ENCODE measurements at places on chromosomes 12 and 14. TPM values are rescaled to one million over a fixed set of nuclear protein-coding genes. Genes with fewer than 3 reads are reported as not detected.

Gene SRRM4
- total RNA-seq, result not detected

Gene NRXN3
- 7.0 TPM for total RNA-seq

Gene MGP
- 215 TPM for total RNA-seq

Gene PLD4
- total RNA-seq, result not detected

Gene IFI27
- total RNA-seq, result 1.5 TPM

GRCh38 chr14:64187331-64187730, 106.8 kb downstream of the ESR2 start:
- H3K4me3 ChIP-seq, result no peak overlapping the region
- no peak overlapping the region for H3K27ac ChIP-seq
- no peaks in the 10 kb centered on the region for H3K27me3 ChIP-seq

DNA sequence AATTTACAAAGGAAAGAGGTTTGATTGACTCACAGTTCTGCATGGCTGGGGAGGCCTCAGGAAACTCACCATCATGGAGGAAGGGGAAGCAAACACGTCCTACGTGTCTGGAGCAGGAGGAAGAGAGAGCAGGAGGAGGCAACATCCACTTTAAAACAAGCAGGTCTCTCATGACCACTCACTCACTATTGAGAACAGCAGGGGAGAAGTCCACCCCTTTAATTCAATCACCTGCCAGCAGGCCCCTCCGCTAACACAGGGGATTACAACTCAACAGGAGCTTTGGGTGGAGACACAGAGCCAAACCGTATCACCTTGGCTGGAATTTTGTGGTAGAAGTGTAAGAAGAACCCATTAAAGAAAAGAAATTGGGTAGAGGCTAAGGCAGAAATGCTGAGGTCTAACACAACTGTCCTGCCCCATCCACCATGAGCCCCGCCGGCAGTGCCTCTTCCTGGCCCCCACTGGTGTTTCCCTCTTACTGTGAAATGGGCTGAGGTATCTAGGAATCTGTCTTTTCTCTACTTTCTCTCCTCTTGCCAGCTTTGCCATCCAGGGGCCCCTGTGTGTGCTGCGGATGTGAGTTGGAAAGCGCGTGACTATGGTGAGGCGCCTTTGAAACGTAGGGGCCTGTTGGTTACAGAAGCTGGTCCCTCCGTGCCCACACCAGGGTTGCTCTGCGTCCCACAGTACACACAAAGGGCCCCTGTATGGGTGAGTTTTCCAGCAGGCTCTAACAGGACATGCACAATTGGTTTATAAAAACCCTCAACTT, 108.0 kb upstream of the TMEM132D start:
- no peak overlapping the region for H3K27ac ChIP-seq
- no peaks in the 10 kb centered on the region for H3K4me1 ChIP-seq
- H3K36me3 ChIP-seq, result no peaks in the 10 kb centered on the region
- H3K4me3 ChIP-seq, result no peak overlapping the region
- no peak for DNase-seq

GRCh38 chr14:67817750-67818438, 1.5 kb upstream of the ZFYVE26 start:
- no peak for DNase-seq
- H3K27ac ChIP-seq, result no peak overlapping the region
- peaks cover 37% of the 10 kb centered on the region for H3K4me1 ChIP-seq
- H3K4me3 ChIP-seq, result no peak overlapping the region

DNA sequence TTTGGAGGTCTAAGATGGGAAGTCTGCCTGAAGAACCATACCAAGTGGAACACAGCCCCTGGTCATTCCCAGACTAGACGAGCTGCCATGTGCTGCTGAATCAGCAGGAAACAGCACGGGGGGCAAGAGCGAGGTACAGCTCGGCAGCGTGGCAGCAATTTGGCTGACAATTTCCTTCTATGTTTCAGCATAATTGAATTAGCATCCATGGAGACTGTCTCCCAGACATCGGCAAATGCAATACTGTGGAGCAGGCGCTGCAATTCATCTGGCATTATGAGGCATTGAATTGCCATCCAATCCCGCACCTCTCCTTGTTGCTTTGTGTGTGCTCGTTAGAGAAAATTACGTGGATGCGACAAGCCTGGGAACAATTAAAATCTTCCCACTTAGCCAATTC, 46.0 kb upstream of the CCDC60 start:
- peaks cover 5% of the 10 kb centered on the region for H3K27me3 ChIP-seq
- no peak overlapping the region for H3K4me3 ChIP-seq
- no peaks in the 10 kb centered on the region for H3K36me3 ChIP-seq

Measured in chondrocyte (in vitro differentiated cells).